ENCODE measurements at places on chromosomes 2 and 18.
A peak's percentile ranks its signal among the peaks of the same experiment; 100 is the strongest.

DNA sequence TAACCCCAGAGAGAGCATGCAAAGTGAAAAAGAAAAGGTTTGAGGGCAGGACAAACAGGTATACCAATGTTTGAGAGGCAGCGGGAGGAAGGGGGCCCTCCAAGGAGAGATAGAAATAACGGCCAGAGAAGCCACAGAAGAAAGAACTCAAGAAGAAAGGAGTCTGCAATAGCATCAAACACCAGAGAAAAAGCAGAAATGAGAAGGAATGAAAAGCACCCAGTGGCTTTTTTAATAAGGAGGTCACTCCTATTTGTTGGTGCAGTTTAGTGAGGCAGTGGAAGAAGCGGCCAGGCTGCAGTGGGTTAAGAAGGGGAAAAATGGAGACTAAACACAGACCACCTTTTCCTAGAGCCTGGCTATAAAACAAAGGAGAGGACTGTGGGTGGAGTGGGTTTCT is 177.2 kb downstream of the THADA start:
- H3K36me3 ChIP-seq, result no peaks in the 10 kb centered on the region
- H3K4me3 ChIP-seq, result no peak overlapping the region
- H3K4me1 ChIP-seq, result peaks cover 11% of the 10 kb centered on the region
- H3K27me3 ChIP-seq, result no peaks in the 10 kb centered on the region

GRCh38 chr18:26804519-26804918 is 61.0 kb downstream of the AQP4 start:
- no peak for DNase-seq
- no peaks in the 10 kb centered on the region for H3K36me3 ChIP-seq
- H3K4me1 ChIP-seq, result no peaks in the 10 kb centered on the region
- peaks cover 5% of the 10 kb centered on the region for H3K27me3 ChIP-seq

- DNase-seq, result no peak
- no peak overlapping the region for H3K27ac ChIP-seq
- no peaks in the 10 kb centered on the region for H3K27me3 ChIP-seq
- no peaks in the 10 kb centered on the region for H3K4me1 ChIP-seq
Observed at GRCh38 chr2:119066272-119066804, 92.2 kb downstream of the C1QL2 start.

DNA sequence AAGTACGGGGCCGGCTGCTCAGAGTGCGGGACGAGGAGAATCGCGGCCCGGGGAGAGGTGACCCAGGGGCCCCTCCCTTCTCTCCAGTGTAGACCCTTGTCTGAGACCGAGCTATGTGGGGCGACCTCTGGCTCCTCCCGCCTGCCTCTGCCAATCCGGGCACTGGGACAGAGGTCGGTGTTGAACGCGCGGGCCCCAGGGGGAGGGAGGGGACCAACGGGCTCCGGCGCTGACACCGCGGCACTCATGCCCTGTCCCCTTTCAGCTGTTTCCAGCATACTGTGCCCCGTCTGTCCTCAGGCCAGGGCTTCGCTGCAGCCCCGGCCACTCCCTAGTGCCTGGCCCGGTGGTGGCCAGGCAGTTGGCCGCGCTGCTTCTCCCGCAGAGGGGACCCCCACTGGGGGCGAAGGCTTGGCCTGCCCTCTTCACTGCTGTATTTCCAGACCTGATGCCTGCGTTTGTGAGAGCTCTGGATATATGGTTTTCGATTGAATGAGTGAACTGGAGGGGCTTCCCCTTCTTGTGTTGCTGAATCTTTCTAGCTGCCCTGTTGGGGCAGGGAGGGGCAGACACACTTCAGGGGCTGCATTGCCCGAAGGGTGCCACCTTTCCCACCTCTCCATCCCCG is 809 bp downstream of the DBI start:
- peak overlapping the region; percentile 69 for H3K4me3 ChIP-seq
- H3K27me3 ChIP-seq, result no peaks in the 10 kb centered on the region
- H3K27ac ChIP-seq, result peak overlapping the region; percentile 61
